NCI-H526 treated with DMSO at 0.1 percent for 48 hours (cell line): ENCODE measurements at places on chromosomes 6 and 20.

GRCh38 chr6:90293319-90293953 is 3.2 kb downstream of the BACH2 start:
- no peak for DNase-seq

DNA sequence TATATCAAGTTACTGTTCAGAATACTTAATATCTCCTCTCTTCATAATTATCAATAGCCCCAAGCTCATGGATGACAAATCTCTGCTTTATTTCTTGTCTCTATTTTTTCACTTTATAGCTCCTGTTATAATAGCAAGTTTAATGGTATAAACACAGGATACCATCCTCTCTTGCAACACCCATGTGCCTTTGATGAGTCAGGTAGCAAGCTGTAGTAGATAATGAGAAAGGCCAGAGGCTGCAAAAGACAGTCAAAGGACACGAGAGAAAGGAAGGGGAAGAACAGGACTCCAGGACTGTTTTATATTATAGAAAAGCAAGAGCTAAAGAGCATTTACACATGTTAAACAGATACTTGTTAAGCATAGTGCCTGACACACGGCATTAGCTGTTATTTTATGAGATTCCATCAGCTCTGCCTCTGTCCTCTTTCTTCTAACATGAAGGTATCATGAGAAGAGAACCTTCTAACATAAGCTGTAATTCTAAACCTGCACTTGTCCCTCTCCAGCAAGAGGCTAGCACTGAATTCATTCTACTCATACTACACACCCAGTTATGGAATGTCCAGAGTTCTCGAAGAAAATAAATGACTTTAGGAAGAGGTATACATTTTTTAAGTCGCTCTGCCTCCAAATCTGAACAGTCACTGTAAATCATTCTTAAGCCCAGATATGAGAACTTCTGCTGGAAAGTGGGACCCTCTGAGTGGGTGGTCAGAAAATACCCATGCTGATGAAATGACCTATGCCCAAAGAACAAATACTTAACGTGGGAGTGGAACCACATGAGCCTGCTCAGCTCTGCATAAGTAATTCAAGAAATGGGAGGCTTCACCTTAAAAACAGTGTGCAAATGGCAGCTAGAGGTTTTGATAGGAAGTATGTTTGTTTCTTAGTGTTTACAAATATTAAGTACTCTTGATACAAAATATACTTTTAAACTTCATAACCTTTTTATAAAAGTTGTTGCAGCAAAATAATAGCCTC is 45.0 kb downstream of the NT5E start:
- DNase-seq, result no peak

DNA sequence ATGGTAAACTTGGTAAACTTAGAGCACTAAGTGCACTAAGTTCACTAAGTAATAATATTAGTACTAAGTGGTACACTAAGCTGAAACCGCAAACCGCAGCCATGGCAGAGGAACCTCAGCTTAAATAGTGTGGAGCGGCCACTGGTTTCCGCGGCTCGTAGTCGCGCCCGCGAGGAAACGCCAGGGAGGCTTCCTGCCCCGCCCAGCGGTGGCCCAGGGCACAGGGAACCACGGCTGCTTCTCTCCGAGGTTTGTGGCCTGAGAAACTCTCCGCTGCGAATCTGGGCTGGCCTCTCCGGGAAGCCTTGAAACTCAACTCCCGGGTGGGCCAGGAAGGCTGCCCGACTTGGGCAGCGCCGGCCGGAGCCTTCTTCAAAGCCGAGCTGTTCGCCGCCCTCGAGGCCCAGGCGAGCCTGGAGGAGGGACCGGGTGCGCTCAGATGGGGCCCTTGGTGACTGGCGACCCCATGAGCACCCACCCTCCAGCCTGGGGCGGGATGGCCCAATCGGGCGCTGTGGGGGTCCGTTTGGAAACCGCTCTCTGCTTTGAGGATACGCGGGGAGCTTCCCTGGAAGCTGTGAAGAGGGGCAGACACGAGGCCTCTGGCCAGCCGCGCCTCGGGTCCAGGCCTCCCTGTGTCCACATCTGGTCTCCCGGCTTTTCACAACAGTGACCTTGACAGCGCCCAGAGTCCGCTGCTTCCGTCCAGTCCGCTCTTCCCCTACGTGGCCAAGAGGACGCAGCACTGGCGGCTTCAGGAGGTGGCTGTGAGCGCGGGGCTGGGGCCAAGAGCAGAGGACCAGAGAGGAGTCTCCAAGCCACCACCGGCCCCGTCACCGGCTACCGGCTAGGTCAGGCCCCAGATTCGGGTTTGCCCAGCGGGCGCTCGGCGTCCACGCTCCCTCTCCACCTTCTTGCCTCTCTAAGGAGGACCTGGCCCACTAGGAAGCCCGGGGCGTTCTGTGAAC is 25.4 kb upstream of the HLA-E start:
- no peak for DNase-seq

GRCh38 chr6:135411339-135411738 is 86.2 kb downstream of the AHI1 start:
- DNase-seq, result peak; percentile 96

DNA sequence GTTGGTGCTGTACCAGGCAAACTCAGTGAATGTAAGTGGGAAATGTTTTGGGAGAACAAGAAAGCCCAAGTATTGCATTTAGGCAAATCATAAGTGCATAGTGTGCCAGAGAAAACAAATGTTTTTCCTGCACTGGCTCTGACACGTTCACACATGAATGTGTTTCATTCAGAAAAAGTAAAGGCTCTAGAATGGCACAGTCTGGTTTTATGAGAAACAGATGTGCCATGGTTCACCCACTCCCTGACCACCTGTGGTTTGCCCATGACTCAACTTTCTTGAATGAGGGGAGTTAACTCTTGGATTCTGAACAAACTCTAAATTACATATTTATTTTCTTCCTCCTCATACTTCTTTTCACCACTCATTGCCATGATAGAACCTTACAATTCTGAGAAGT is 126.9 kb downstream of the KCNQ5 start:
- DNase-seq, result no peak

DNA sequence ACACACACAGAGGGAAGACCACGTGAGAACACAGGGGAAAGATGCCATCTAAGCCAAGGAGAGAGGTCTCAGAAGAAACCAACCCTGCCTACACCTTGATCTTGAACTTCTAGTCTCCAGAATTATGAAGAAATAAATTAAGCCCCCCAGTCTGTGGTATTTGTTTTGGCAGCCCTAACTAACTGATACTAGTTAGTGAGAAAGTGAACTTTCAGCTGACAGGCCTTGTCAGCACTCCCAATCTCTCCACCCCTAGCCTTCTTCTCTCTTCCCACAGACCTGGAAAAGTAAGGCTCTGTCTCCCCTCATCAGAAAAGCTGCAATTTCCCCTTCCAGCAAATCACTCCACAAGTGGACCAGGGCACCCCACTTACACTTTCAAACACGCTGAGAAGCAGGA is 108.6 kb upstream of the CDYL start:
- DNase-seq, result no peak

DNA sequence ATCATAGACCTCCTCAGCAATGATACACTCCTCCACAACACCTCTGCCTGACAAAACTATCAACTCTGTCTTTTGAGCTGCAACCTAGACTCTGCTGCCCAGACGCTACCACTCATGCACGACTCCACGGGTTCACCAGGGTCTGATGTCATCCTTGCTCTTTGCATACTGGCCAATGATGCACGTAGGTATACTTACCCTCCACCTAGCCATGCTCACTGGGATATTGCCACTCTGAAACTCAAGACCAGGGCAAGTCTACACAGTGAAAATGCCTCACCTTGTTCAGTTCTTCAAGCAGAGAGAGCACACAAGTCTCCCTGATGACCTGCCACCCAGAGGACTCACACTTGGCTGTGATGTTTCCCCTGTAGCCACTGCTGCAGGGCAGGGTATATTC is 27.7 kb downstream of the ADGRF1 start:
- no peak for DNase-seq

- no peak for DNase-seq
Measured at GRCh38 chr6:143612186-143612585, 65.6 kb upstream of the PHACTR2 start.

- DNase-seq, result peak; percentile 95
Measured at GRCh38 chr20:32535953-32536823, 48.9 kb downstream of the NOL4L start.

DNA sequence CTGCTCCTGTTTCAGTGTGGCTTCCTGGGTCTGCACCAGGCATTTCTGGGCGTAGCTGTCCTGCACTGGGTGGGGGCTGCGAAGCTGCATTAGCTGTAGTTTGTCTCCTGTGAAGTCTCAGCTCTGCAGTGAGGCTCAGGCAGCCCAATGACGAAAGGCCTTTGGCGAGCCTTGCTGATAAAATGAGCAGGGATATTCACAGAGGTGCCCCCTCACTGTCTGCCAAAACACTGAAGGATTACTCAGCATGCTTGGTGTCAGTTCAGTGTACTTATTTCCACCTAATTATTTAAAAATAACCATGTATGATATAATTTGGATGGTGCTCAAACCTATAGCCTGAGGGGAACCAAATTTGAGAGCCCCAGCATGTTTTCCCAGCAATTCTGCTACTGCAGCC is 73.5 kb downstream of the ECT2L start:
- no peak for DNase-seq

- peak; percentile 1 for DNase-seq
Measured at GRCh38 chr6:126064748-126065401, 78.5 kb downstream of the TRMT11 start.

DNA sequence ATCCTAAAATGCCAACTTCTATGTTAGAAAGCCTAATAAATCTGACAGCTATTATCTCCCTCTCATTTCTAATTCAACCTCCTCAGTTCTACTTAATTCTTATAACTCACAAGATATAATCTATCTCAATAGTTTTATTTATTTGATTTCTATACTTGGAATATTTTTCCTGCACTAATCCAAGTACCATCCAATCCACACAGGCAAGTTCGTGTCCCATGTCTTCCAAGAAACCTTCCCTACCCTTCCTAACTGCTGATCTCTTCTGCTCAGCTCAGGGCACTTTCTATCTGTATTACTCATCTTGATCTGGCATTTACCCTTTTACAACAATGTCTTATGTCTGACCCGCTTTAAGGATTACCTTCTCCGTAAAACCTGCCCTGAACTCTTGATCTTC is 18.2 kb downstream of the NCOA5 start:
- DNase-seq, result no peak

DNA sequence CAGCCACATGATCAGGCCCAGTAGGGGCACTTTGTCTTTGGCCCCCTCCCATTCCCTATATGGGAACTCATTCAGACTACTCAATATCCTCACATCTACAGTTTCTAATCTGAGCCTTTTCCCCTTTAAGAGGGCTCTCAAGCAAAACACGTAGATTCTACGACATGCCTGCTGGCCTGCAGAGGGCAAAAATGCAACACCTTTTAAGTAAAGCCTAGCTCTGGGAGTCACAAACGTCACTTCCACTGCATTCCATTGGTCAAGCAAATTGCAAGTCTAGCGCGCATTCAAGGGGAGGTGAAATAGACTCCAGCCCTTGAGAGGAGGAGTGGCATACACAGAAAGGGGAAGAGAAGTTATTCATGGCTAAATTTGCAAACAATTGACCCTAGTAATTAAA is 70.6 kb downstream of the CDC40 start:
- DNase-seq, result no peak

GRCh38 chr6:139277161-139277560 is 14.6 kb downstream of the TXLNB start:
- DNase-seq, result no peak

DNA sequence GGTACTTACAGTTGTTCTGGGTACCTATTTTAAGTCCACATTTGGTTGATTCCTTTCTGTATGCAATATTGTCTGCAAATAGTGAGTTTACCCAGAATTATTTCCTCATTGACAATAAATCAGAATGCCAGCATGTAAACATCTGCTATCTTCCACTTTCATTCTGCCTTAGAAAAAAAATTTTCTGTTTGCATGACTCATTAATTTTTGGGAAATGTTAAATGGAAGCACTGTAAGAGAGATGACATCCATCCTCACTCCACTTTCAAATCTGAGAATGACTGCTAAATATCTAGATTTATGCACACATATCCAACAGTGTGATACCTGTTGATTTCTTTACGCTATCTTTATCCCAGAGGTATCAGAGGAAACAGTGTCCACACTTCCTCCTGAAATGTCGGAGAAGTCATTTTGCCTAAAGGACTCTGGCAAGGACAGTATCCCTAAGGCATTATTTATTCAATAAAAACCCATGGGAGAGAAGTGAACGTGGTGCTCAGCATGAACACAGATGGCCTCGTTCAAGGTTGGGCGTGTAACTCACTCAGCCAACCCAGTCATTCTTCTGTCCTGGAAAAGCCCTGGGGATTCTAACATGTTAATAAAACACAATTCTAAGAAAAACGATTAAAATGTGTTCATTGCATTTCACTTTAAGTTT is 780.9 kb downstream of the QKI start:
- no peak for DNase-seq

- no peak for DNase-seq
Measured at GRCh38 chr6:136921381-136921935, 643 bp upstream of the SLC35D3 start.

DNA sequence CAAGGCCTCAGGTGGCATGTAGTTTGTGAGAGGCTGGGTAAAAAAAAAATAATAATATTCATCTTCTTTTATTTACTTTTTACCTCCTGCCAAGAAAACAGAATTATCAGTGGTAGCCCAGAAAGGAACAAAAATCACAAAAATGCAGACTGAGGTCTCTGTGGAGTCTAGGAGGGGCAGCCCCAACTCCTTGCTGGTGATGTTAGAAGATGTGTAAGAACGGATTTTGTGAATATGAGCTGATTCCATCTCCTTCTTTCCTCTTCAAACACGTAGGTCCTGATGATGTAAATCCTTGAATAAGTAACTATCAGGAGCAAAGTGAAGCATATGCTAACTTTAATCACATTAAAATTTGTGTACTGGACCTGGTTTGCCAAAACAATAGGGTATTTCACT is 226.8 kb downstream of the EYA4 start:
- no peak for DNase-seq
